Renal cortex interstitium (tissue), 15 donors: ENCODE measurements at places on chromosomes 11 and 22. TPM values are rescaled to one million over a fixed set of nuclear protein-coding genes. Genes with fewer than 3 reads are reported as not detected.

DNA sequence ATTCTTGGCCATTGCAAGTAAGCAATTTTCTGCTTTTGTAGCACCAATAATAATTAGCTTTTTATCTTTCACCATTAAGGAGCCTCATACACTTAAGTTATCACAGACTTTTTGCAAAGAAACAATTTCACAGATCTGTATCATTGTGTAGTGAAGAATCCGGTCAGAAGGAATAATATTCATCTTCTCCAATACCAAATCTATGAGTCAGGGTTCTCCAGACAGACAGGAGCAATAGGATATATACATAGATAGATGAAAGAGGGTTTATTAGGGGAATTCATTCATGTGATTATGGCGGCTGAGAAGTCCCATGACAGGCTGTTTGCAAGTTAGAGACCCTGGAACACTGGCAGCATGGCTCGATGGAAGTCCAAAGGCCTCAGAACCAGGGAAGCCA, 82.9 kb upstream of the UBASH3B start:
- DNase-seq, result no peak

GRCh38 chr11:58395581-58395980, 11.1 kb downstream of the OR5B3 start:
- no peak for DNase-seq

DNA sequence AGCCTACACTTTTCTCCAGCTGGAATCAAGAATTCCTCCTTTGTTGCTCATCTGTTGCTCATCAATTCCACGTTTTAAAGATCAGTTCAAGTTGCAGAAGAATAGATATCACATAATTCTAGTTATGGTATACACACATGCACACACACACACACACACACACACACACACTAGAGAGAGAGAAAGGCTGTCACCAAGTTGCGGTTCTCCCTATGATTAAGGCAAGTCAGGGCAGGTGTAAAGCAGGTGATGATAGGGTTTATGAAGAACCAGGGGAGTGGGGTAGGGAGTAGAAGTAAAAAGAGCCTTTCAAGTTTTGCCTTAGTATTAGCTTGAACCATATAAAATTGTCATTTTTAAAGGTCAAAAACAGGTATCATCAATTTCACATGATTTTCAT, 31.7 kb upstream of the TMPRSS4 start:
- DNase-seq, result no peak

GRCh38 chr11:1869427-1870325, 16.8 kb downstream of the LSP1 start:
- no peak for DNase-seq

The INS gene
- polyA plus RNA-seq, result not detected

The TMEM191B gene
- 3.8 TPM for polyA plus RNA-seq

The TRIM29 gene
- polyA plus RNA-seq, result 2.0 TPM
